Right cardiac atrium (tissue), 5 donors: ENCODE measurements at places on chromosomes 4 and X. TPM values are rescaled to one million over a fixed set of nuclear protein-coding genes. Genes with fewer than 3 reads are reported as not detected.

AWAT2 gene
- not detected for polyA plus RNA-seq

ZNF157 gene
- 0.09 TPM for polyA plus RNA-seq

GPRASP1 gene
- 9.9 TPM for polyA plus RNA-seq

CXCL1 gene
- polyA plus RNA-seq = 4.4 TPM

MAGEH1 gene
- polyA plus RNA-seq = 22.1 TPM

HELT gene
- not detected for polyA plus RNA-seq

DCAF8L2 gene
- polyA plus RNA-seq = not detected

SLC4A4 gene
- 7.0 TPM for polyA plus RNA-seq

SASH3 gene
- 0.93 TPM for polyA plus RNA-seq

CWH43 gene
- not detected for polyA plus RNA-seq

VCX3B gene
- polyA plus RNA-seq = not detected

RPL34 gene
- polyA plus RNA-seq = 2,665 TPM

USP51 gene
- 1.7 TPM for polyA plus RNA-seq

LUZP4 gene
- polyA plus RNA-seq = not detected

PHEX gene
- polyA plus RNA-seq = 0.02 TPM

BEND4 gene
- under 0.01 TPM for polyA plus RNA-seq

CT45A5 gene
- polyA plus RNA-seq = not detected

WNK3 gene
- polyA plus RNA-seq = 0.45 TPM

DNA sequence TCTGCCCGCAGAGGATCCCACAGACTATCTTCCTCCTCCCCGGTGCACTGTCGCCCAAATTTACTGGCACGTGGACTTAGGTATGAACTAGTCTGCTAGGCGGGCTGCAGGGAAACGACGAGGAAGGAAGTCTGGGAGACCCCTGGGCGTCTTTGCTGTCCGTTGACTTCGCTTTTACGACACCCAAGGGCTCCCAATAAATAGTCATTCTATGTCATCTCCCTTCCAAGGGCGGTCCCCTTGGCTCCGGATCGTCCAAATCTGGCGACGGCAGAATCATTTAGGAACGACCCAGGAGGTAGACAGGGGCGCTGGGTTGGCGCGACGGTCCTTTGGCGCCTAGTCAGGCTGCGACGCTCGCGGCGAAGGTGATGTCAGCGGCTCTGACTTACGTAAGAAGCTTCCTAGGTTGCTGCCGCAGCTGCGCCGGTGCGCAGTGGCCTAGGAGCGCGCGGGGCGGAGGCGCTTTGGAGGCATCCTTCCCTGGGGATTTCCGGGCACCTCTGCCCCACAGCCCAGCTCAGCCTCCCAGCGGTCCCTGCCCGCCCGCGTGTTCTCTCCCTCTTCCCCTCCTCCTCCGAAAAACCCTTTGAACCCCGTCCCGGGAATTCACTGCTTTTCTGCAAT lies 2.2 kb downstream of the NHS start:
- peak; percentile 65 for DNase-seq

DNA sequence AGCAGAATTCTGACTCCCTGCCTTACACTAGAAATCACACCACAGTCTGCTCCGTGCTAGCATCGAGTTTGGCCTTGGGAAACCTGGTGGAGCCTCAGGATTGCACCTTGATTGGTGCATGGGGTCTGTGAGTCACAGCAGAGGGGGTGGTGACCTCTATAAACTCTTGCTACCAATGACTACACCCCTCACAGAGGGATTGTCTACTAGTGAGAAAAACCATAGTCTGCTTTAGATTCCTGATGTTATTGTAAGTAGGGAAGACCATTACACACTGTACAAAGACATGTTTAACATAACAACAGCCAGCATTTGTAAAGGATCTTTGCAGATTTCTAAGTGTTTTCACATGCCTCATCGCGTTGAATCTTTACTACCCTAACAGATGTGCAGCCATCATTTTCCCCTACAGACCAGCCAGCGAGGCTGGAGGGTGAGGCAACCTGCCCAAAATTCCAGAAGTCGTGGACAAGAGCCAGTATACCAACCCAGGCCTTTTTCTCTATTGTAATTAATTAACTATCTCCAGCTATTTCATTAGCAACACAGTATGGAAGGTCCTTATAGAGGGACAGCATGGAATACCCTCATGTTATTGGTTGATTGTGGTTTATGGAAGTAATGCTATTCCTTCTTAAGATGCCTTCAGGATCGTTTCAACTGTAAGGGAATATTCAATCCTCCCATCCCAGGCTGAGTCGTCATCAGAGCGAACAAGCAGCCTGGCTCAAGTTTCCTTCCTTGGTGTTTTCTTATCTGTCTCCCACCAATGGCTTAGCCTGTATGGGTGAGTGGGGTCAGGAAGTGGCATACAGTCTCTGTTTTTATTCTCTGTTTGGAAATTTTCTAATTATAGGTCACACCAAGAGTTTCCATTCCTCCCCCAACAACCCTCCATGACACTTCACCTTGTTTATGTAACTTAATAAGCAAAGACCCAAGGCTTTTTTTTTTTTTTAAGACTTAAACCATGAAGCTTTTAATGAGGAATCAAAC lies 55.9 kb upstream of the KDR start:
- DNase-seq = no peak

GRCh38 chr4:138727731-138728130 lies 287.9 kb upstream of the NOCT start:
- no peak for DNase-seq

DNA sequence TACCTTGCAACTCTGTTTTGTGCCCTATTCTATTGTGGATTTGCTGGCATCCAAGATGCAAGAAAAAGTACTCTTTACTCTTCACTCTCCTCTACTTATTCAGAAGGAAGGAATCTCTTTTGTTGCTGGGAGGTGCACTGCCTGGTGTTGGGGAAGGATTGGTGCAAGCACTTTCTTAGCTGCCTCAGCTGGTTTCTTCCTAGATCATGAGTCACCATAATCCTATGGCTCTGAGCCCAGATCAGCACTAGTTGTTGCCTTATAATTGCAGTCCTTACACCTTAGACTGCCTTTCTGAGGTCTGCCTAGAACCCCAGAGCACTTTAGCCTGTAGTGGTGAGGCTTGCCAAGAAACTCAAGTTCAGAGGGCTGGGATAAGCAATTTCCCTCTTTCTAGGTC lies 37.0 kb upstream of the CT83 start:
- no peak for DNase-seq

GRCh38 chr4:20185103-20185502 lies 66.6 kb upstream of the SLIT2 start:
- no peak for DNase-seq

- DNase-seq = no peak
These were observed 50.0 kb upstream of the CLCN4 start for GRCh38 chrX:10106806-10107205.

GRCh38 chr4:52619591-52619931 lies 39.5 kb downstream of the USP46 start:
- DNase-seq = no peak

DNA sequence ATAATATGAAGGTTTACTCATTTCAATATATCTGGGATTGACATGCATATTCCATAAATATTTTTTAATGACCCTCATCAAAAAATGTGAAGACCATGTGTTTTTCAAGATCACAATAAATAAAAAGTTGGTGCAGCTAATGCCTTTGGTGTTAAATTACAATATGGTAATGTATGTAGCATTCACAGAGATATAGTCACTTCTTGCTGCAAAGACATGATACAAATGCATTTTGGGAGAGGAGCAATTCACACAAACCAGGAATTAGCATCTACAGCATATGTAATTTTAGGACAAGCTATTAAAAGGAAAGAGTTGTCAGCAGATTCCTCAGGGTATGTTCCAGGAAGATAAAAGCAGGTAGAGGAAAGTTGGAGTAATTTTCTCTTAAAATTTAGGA lies 734.5 kb upstream of the HTR2C start:
- no peak for DNase-seq

GRCh38 chr4:46909078-46909477 lies at the start of gene COX7B2:
TSS of gene COX7B2 (minus strand) at chr4:46909245. CDS start at chr4:46735192, 174,053 bp downstream.
- DNase-seq = no peak

- no peak for DNase-seq
These were observed 471.1 kb downstream of the GBA3 start for GRCh38 chr4:23163647-23164436.

- no peak for DNase-seq
These were observed 175.6 kb downstream of the SNCA start for GRCh38 chr4:89661173-89661899.

- peak; percentile 32 for DNase-seq
These were observed 55.2 kb downstream of the ELF4 start for GRCh38 chrX:130055103-130055502.

DNA sequence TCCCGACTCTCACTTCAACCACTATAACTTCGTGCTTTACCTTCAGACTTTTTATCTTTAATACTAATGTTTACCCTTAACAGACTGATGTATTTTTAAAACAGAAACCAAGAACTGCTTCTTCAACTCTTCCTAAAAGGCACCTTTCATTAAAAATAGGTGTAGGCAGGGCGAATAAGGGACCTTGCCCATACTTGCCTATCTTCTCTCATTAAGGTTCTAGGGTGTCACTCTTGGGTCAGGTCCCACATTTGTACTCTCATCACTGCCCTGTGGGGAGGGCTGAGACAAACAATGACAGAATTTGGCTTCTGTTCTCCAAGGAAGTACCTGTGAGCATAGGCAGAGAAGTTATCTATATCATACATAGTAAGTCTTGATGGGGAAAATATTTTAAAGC lies 69.7 kb downstream of the ANKRD50 start:
- DNase-seq = no peak

- no peak for DNase-seq
These were observed 437.2 kb upstream of the ZFP42 start for GRCh38 chr4:187558391-187558790.

DNA sequence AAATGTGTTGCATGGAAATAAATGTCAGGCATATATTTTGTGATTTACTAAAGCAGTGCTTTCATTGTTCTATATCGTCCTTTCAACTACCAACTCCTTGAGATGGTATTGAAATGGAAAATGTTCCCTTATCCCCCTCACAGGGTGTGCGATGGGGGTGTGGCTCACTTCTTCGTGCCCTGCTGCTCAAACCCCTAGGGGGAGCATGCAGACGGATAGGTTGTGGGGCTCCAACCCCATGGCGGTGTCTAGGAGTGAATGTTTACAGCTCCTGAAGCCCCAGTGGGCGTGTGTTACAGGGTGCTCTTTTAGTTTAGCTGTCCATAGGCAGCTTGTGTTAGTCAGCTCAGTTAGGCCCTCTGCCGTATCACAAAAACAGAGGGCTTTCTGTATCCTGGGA lies 287.7 kb upstream of the EMCN start:
- no peak for DNase-seq

DNA sequence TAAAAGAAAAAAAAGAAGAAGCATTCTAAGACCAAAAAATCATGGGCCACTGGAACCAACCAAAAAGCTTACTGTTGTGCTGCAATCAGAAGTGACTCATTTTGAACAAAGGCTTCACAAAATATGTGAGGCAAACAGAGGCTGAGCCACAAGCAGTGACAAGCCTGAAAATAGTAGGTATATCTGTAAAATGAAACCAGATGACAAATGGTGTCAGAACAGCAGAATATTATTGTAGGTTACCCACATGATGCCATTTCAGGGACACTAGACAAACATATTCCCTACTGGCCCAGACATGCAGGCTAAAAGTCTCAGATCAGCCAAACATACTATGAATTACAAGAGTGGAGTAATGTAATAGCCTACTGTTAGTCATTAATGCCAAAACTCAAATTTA lies 1301.8 kb upstream of the DIAPH2 start:
- DNase-seq = no peak

- no peak for DNase-seq
These were observed 35.4 kb upstream of the TMSB15B start for GRCh38 chrX:103927030-103927429.

DNA sequence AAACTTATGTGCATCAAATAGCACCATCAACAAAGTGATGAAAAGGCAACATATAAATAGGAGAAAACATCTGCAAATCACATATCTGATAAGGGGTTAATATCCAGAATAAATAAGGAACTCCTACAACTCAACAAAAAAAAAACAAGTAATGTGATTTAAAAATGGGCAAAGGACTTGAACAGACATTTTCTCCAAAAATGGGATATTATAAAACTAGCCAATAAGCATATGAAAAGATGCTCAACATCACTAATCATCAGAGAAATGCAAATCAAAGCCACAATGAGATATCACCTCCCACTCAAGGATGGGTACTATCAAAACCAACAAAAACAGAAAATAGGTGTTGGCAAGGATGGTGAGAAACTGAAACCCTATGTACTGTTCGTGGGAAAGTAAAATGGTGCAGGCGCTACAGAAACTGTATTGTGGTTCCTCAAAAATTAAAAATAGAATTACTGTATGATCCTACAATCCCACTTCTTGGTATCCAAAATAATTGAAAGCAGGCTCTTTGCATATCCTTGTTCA lies 2.4 kb downstream of the DNAJB14 start:
- no peak for DNase-seq

- no peak for DNase-seq
These were observed 20.0 kb downstream of the CLDN22 start for GRCh38 chr4:183300070-183300469.

GRCh38 chr4:145784036-145784435 lies 104.1 kb downstream of the C4orf51 start:
- DNase-seq = no peak

- DNase-seq = no peak
These were observed 19.8 kb upstream of the FMR1 start for GRCh38 chrX:147891896-147892295.

DNA sequence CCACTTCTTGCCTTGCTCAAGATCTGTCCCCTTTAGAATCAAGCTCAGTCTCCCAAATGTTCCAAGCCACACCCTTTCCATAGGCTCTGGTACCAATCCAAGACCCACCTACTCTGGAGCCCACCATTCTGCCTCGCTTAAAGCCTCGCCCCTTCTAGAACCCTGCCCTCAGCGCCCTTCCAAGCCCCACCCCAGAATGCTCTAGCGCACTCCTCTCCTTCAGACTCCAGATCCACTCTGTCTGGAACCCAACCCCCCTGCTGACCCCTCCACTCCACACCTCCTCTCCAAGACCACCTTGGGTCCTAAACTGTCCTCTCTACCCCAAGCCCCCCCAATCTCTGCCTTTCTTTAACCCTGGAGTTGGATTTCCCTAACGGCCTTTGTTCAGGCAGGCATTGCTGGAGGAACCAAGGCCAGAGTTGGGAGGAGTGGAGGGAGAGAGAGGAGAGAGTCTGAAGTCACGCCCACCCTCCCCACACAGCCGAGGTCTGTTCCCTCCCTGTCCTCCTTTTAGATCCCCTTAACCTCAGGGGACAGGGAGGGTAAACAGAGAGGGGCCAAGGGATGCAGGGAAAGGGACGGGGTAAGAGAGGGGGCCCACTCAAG lies 2.4 kb upstream of the PRICKLE3 start:
- DNase-seq = no peak
